NCI-H187 (cell line): ENCODE measurements at places on chromosomes 3 and 15.

GRCh38 chr15:43404130-43404529 is 33.2 kb downstream of the TUBGCP4 start:
- DNase-seq: no peak

- no peak for DNase-seq
Observed at GRCh38 chr3:128709506-128710210, 16.3 kb upstream of the RAB7A start.

- no peak for DNase-seq
Observed at GRCh38 chr3:157394411-157394810, 42.2 kb upstream of the PTX3 start.

- DNase-seq: no peak
Observed at GRCh38 chr3:72763751-72764440, 84.3 kb downstream of the SHQ1 start.

DNA sequence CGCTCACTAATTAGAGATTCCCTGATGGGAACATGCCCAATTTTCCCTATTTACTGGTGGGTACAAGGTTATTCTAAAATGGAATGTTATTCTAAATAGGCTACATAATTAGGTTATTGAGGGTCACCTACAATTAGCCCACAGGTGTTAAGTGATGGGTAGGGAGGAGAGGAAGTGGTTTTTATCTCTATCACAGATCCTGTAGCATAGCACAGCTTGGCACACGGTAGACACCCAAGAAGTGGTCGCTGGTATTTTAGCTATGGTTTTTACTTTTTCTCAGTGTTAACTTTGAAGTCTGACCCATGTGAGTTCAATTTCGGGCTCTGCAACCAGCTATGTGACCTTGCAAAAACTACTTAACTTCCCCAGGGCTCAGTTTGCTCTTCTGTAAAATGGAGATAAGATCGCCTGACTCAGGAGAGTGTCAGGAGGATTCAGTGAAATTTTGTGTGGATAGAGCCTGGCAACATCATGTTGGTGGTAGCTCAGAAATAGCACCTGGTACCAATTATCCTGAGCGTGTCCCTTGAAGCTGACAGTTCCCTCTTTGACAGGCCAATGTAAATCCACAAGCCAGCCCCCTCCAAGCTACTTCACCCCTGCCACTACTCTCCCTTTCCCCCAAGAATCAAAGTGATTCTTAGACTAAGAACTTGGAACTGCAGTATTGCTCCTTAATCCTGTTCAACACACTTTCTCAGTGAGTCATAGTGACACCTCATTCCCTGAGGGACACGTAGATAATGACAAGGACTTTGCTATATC is 8.7 kb upstream of the LMCD1 start:
- no peak for DNase-seq

GRCh38 chr3:52670621-52671521 is 14.8 kb downstream of the PBRM1 start:
- DNase-seq: no peak

DNA sequence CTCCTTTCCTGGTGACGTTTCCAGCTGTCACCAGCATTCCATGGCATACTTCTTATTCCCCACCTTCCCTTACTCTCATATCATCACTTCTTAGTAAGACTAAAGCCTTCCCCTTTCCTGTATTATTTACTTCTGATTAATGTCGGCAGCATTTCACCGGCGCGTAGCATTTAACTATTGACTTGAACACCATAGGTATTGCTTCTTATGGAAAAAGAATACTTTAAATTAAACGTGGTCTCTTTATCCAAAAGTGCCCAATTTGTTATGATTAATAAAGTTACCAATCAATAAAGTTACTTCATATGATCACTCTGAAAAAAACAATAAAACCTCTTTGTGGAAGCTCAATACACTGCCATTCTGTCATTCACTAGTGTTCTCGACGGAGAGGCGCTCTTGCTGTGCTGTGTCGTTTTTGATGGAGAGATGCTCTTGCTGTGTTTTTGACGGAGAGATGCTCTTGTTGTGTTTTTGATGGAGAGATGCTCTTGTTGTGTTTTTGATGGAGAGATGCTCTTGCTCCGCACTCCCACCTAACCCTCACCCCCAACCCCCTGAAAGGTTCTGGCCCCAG is 165.0 kb downstream of the XXYLT1 start:
- DNase-seq: no peak

- DNase-seq: no peak
Observed at GRCh38 chr3:36911990-36912804, 32.7 kb downstream of the TRANK1 start.

DNA sequence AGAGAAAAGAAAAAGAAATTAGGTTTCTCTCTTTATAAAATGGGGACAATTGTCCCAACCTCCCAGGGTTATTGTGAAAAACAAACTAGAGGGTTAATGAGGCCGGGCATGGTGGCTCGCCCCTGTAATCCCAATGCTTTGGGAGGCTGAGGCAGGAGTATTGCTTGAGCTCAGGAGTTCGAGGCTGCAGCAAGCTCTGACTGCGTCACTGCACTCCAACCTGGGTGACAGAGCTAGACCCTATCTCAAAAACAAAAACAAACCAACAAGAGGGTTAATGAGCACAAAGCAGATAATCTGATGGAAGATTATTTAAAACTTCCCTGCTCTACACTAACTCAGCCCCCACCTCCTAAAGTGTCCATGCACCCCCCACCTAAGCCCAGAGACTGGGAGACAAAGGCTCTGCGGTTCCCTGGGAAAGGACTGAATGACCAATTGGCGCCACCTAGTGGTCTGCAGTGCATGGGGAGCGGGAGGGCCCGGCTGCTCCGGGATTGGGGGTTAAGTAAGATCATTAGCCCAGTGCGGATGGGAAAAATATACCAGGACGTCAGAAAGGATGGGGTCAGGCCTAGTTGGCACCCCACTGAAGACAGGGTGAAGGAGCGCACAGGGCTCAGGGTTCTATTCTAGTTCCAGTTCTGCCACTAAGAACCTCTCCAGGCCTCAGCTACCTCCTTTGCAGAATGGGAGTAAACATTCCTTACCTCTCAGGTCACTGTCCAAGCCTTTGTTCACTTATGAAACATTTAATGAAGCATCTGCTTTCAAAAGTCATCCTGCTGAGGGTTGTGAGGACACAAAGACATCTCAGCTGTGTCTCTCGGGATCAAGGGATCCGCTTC is 15.6 kb downstream of the PIF1 start:
- DNase-seq: peak; percentile 33

GRCh38 chr3:16908016-16908807 is 23.5 kb downstream of the PLCL2 start:
- DNase-seq: no peak

- DNase-seq: no peak
Observed at GRCh38 chr3:112638327-112639020, 2.5 kb downstream of the CCDC80 start.

DNA sequence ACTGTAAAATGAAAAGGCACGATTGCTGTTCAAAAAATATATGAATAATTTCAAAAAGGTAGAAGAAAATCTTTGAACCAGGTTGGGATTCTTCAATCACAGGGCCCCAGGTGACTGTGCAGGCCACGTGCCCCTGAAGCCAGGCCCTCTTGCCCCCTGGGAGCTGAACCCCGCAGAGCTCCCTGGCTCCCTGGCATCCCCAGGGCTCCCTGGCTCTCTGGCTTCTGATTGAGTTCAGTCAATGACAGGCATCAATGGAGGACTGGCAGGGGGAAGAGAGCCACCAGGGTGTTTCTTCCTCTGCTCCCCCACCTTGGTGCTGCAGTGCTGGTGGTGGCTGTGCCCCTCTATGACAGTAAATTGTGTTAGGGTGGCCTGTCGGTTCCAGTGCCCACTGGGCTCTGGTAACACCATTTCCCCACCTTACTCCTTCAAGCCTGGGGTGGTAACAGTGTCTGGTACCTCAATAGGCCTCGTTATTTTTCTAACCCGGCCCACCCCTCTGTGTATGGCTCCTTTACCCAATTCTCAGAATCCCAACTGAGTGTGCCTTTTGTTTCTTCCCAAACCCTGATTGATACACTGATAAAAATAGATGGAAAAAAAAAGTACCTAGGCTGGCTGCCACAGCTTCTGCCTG is 62.6 kb downstream of the STARD5 start:
- no peak for DNase-seq
